ENCODE measurements at places on chromosomes 12 and 14.

- DNase-seq, result no peak
These were observed 15.4 kb downstream of the TRAFD1 start for GRCh38 chr12:112140728-112141127.

DNA sequence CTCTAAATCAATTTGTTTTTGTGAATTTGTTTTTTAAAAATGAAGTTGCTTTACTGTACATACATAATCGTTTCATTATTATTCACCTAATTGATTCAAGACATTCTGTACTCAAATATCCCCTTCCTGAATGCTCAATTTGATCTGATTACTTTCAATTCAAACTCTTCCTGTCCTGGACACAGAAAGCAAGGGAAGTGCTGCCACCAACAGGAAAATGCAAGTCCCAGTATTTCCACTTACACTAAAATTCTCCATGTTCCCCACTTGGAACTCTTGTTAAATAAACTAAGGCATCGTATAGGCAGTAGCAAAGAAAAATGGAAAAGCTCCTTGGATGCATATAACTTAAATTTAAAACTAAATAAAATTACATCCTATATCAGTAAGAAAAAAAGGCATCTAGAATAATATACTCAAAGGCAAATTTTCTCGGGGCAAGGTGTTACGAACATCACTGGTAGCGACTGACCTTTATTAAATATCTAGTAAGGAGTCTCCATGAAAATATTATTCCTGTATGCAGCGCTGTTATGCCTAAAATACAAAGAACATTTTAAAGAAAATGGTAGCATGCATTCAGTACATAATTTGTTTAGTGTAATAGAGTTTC lies 72.0 kb upstream of the DBX2 start:
- DNase-seq, result no peak

DNA sequence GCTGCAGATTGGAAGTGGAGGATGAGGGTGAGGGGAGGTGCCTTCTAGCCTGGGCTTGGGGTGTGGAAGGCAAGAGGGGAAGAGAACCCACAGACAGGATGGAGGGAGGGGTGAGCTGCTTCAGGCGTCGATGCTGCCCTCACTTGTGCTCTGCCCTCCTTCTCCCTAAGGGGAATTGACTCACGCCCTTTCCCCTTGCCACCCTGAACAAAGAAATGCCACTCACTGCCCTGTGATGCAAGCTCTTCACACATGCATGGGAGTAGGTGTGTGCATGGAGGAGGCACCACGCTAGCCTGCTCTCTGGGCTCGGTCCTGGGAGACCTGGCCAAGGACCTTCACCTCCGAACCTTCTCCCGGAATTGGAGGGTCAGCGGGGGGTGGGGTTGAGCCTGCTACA lies 35.7 kb upstream of the PRMT8 start:
- no peak for DNase-seq

GRCh38 chr12:88736031-88736430 lies 155.8 kb upstream of the KITLG start:
- DNase-seq, result no peak

GRCh38 chr14:70359076-70359424 lies 433 bp downstream of the COX16 start:
- no peak for DNase-seq

DNA sequence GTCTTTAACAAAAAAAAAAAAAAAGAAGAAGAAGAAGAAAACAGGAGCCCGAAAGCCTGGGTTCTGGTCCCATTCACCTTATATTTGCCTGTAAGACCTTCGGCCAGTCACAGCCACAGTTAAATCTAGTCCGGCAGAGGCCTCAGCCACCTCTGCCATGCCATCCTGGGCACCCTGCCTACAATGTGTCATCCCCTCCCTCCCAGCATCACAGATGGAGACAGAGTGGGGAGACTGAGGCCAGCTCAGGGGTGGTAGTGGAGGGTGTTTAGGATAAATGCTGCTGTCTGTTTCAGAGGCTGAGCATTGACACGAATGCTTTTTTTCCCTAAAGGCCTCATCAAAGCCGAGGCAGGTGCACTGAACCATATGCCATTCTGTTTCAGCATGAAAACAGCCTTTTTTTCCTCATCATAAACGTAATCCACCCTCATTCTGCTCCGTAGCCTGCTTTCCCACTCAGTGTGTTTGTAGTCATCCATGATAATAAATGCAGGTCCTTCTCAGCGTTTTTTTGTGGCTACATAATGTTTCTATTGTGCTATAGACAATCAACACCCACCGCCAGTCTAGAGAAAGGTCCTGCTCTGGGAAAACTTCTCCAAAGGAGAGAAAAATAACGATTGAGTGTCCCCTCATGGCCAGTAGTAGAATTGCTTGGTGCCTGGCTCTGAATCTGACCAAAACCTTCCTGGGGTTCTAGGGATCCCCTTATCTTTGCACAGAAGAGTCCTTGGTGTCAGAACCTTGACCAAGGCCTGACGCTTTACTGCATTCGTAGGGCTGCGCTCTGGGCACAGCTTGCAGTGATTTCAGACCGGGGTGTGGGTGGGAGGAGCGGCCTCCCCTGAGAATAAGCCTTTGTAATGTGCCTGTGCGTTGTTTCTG lies 41.1 kb upstream of the TSPAN9 start:
- no peak for DNase-seq

DNA sequence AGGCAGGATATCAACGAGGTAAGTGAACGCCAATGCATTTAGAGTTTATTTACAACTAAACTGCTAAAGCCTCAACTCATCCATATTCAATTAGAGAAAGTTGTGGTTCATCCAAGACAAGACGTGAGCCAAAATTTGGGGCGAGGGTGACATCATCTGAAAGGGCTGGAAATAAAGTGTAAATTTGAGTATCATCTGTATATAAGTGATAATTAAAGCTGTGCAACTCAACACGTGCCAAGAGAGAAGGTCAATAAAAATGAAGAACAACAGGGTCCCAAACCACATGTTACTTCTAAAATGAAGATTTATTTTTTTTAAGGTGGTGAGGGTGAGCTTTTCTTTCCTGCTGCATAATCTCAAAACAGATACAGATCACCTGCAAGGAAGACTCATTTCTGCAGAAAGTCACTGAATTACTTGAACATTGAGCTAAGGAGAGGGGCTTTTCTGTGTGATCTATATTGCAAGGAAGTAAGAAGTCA lies 203.6 kb downstream of the EFCAB11 start:
- no peak for DNase-seq

- DNase-seq, result no peak
These were observed 28.4 kb upstream of the TOMM20L start for GRCh38 chr14:58367296-58367695.

- DNase-seq, result peak; percentile 65
These were observed at the start of gene PIP4K2C for GRCh38 chr12:57590864-57591781. PIP4K2C (plus strand) TSS chr12:57591192; CDS start chr12:57591290, 98 bp downstream.

DNA sequence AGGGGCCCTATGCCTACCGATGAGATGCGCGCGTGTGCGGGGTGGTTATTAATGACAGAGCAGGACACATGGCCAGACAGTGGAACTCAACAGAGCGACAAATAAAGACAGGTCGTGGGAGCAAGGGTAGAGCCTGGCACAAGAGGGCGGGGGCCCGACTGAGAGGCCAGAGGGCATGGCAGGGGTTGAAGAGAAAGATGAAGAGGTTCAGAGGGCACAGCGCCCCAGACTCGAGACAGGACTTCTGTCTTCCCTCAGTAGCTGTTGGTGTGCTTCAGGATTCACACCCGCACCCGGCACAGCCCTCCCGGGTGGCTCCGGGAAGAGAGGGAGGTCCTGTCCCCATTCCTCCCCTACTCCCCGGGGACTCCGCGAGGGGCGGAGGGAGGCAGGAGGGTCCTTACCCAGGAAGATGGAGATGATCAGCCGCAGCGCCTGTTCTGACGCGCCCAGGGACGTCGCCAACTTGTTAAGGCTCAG lies 366 bp downstream of the LPCAT3 start:
- peak; percentile 3 for DNase-seq

GRCh38 chr12:81039231-81039630 lies 38.6 kb upstream of the ACSS3 start:
- no peak for DNase-seq

GRCh38 chr12:116922194-116922897 lies 11.6 kb downstream of the FBXW8 start:
- peak; percentile 10 for DNase-seq

- DNase-seq, result no peak
These were observed 165.1 kb downstream of the NUBPL start for GRCh38 chr14:31726337-31726736.

- DNase-seq, result no peak
These were observed 16.7 kb downstream of the SLC38A4 start for GRCh38 chr12:46808955-46809697.

- no peak for DNase-seq
These were observed 292.6 kb downstream of the TTC8 start for GRCh38 chr14:89117012-89117411.

GRCh38 chr12:89384807-89385206 lies 32.5 kb upstream of the DUSP6 start:
- DNase-seq, result no peak

- DNase-seq, result no peak
These were observed 1.0 kb downstream of the ORMDL2 start for GRCh38 chr12:55818886-55819285.

GRCh38 chr12:90020014-90020413 lies 311.4 kb upstream of the ATP2B1 start:
- no peak for DNase-seq

DNA sequence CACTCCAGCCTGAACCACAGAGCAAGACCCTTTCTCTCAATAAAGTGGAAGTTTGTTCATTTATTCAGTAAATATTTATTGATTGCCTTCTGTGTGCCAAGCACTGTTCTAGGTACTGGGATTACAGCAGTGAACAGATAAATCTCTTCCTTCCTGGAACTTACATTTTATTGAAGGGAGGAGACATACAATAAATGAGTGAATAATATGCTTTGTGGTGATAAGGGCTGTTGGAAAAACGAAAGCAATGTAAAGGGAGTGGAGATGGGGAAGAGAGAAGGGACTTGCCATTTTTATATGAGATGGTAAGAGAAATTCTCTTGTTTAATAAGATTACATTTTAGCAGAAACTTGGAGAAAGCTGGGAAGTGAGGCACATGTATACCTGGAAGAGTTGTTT lies 1.6 kb downstream of the GSKIP start:
- no peak for DNase-seq

DNA sequence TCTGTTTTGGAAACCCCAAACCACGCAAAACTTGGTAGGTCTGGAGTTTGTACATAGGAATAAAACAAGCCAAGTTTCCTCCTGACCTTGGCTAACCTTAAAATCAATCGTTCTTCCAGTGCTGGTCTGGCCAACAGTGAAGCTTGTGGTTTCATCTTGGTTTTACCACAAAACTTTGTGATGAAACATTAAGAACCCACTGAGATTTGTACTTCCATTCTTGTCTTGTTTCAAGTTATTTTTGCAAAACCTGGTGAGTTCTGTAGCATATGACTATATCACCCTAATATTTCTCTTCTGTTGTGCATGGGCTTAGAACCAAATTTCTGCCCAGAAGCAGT lies 26.4 kb downstream of the SIX1 start:
- no peak for DNase-seq

- no peak for DNase-seq
These were observed 489.1 kb upstream of the SYT1 start for GRCh38 chr12:78375461-78375860.

GRCh38 chr14:64147126-64147790 lies 146.9 kb downstream of the ESR2 start:
- DNase-seq, result no peak

DNA sequence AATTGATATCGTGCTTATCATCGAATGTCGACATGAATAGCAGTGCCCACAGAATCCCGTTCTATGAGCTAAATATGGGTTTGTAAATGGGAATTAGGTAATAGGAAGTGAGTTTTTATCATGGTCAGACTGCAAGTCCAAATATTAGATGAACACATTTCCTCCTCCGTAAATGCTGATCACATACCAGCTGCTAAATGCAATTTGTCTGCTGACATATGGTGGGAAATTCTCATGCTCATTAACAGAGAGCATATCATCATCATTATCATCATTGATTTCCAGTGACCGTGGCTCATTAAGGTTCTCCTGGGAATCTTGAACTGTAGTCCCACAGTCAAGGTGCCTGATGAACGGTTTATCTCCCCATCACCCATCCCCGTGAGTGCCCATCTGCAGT lies 998.8 kb upstream of the TMEM132C start:
- no peak for DNase-seq

- DNase-seq, result peak; percentile 51
These were observed 164.1 kb downstream of the ZFP36L1 start for GRCh38 chr14:68628605-68629310.

DNA sequence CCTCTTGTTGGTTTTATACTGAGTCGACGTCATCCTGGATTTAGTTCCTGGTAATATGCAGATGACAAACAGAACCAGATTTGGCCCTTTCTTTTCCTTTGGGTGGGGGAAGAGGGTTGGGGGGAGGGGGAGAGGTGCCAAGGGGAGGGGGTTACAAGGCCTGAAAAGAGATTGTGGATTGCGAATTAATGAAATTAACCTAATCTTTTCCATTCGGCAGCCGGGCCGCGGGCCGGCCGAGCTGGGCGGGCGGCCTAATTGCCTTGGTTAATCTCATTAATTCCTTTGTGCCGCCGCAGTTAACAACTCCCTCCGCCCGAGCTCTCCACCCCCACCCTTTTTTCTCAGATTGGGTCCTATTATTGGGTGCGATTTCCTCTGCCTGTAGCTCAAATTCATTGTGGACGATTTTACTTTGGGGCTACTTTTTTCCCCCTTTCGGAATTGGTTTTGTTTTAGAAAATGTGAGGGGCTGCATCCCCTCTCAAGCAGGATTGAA lies 387 bp upstream of the GSC start:
- DNase-seq, result no peak

DNA sequence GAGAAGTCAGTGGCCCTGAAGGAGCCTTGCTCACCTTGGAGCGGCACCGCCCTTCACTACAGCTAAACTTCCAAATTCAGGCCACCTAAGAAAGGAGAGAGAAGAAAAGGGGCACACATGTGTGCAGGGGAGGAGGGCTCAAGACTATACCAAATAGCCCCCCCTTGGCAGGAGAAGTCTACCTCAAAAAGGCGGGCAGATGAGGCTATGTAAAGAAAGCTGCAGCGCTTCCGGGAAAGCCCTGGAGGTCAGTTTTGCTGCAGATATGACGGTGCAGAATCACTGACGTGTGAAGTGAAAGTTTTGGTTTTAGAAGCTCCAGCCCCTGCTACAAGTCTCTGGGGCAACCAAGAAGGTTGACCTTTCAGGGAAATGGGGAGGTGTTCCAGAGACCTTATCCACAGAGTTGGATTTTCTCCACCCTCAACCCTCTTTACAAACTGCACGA lies 48.2 kb upstream of the PNMA1 start:
- DNase-seq, result no peak

- DNase-seq, result no peak
These were observed 29.6 kb upstream of the PRMT8 start for GRCh38 chr12:3461391-3461790.

- DNase-seq, result no peak
These were observed 115.8 kb downstream of the GCH1 start for GRCh38 chr14:54786838-54787237.

GRCh38 chr14:24976602-24977001 lies 73.3 kb downstream of the STXBP6 start:
- no peak for DNase-seq

GRCh38 chr14:73025544-73025943 lies 1.4 kb downstream of the ZFYVE1 start:
- no peak for DNase-seq

GRCh38 chr12:22272335-22273151 lies 62.0 kb downstream of the ST8SIA1 start:
- no peak for DNase-seq

Measured in CD4-positive, alpha-beta T cell (primary cell).